ENCODE measurements at places on chromosomes 16 and 17. TPM values are rescaled to one million over a fixed set of nuclear protein-coding genes. Genes with fewer than 3 reads are reported as not detected.

Gene SLC38A10
- total RNA-seq, result 60.6 TPM

Gene ASGR1
- total RNA-seq, result 0.36 TPM

Gene KRT16
- total RNA-seq, result 0.49 TPM

Gene NATD1
- 7.3 TPM for total RNA-seq

Gene ALDH3A2
- total RNA-seq, result 112 TPM

Gene PRR35
- total RNA-seq, result 0.32 TPM

Gene CPNE7
- total RNA-seq, result 3.2 TPM

Gene NPIPB4
- total RNA-seq, result 56.1 TPM

Gene JUP
- total RNA-seq, result 10.4 TPM

Gene ZNF423
- 2.4 TPM for total RNA-seq

Gene OTOP2
- total RNA-seq, result not detected

Gene KRT31
- total RNA-seq, result not detected

Gene SLC13A5
- total RNA-seq, result not detected

Gene NOL3
- 14.8 TPM for total RNA-seq

Gene MT1E
- total RNA-seq, result 16.6 TPM

Gene PRAC1
- total RNA-seq, result not detected

Gene CD300E
- total RNA-seq, result not detected

Gene GPT2
- total RNA-seq, result 13.6 TPM

Gene KRT25
- not detected for total RNA-seq

Gene PRR15L
- total RNA-seq, result not detected

Gene ITGA2B
- total RNA-seq, result 0.36 TPM

Gene ZNF319
- 4.9 TPM for total RNA-seq

Gene PRAC2
- total RNA-seq, result not detected

Gene ITGAL
- total RNA-seq, result not detected

Gene KIF18B
- total RNA-seq, result 0.81 TPM

Gene WNT9B
- not detected for total RNA-seq

Gene ESRP2
- total RNA-seq, result 0.12 TPM

Gene PRKCB
- total RNA-seq, result not detected

Gene SCARF1
- total RNA-seq, result 0.49 TPM

Gene AATK
- 0.16 TPM for total RNA-seq

Gene PCTP
- total RNA-seq, result 16.1 TPM

Gene HAS3
- total RNA-seq, result 0.49 TPM

Gene PLA2G10
- total RNA-seq, result not detected

Gene EPOP
- total RNA-seq, result 1.5 TPM

Gene EPN3
- not detected for total RNA-seq

Gene HYDIN
- total RNA-seq, result 2.7 TPM

All from hair follicle dermal papilla cell (primary cell).